Activated CD8-positive, alpha-beta T cell treated with anti-CD3 and anti-CD28 coated beads for 36 hours (primary cell): ENCODE measurements at places on chromosomes 6 and 20. TPM values are rescaled to one million over a fixed set of nuclear protein-coding genes. Genes with fewer than 3 reads are reported as not detected.

ULBP3 gene
- total RNA-seq = 0.77 TPM

PPP1R3G gene
- total RNA-seq = 0.16 TPM

GRCh38 chr6:52263709-52264540 is 19.6 kb upstream of the IL17F start:
- peak; percentile 78 for DNase-seq

GRCh38 chr20:20317195-20317594 is 50.7 kb upstream of the INSM1 start:
- DNase-seq = no peak

DNA sequence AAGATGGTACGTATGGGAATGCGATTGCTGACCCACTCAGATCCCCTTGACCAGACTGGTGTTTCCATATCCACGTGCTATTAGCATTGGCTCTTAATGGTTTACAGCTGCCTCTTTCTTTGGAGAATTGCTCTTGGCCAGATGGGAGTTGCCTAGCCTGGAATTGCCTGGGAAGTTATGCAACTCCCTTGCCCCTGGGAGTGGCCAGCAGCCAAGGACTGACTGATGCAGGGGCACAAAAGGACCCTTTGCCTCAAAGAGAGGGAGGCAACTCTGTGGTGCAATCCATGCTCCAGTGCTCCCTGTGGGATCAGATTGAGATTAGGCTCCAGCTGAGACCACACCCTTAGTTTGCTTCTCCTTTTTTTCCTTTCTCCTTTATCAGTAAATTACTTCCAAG is 203.5 kb upstream of the JAG1 start:
- DNase-seq = no peak
